ENCODE measurements at places on chromosomes 1 and 21.

- DNase-seq: no peak
These were observed 2.5 kb upstream of the F3 start for GRCh38 chr1:94543893-94544635.

GRCh38 chr1:169484101-169484500 lies 1.6 kb downstream of the SLC19A2 start:
- no peak for DNase-seq

- DNase-seq: no peak
These were observed 2.7 kb upstream of the FALEC start for GRCh38 chr1:150512846-150513245.

GRCh38 chr1:57003398-57004139 lies 37.8 kb upstream of the C8B start:
- no peak for DNase-seq

DNA sequence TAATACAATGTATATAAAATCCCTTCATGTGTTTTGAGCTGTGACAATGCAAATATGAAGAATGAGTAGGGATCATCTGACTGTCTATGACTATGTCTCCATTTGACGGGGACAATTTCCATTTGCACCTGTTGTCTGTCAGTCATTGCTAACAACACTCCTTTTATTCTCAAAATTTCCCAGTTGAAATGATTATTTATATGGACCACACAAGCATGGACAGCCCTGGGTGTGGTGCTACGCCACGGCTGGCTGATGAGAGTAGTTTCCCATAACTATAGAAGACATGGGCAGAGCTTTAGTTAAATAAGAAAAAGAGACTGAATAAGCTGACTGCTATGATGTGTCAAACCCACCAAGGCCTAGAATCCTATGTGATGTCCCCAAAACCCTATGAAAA lies 135.8 kb downstream of the MAP3K21 start:
- no peak for DNase-seq

DNA sequence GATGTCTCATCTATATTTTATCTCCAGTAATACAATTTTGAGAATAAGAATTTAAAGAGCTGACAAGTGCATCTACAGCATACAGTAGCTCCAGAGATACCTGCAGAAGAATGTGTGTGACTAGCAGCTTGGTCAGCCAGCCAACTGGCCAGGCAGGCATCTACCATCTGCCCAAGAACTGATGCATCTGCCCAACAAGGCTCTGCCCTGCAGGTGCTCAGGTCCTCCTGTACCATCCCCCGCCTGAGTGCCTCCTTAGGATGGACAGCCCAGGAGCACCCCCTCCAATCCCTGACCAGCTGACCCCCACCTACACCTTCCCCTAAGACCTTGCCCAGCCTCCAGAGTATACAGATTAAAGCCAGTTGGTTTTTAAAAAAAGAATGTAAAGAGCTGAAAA lies 30.3 kb downstream of the TMEM69 start:
- no peak for DNase-seq

GRCh38 chr1:44632598-44632997 lies 41.7 kb downstream of the TMEM53 start:
- peak; percentile 20 for DNase-seq

- DNase-seq: no peak
These were observed 16.1 kb downstream of the AKR1A1 start for GRCh38 chr1:45566722-45567121.

DNA sequence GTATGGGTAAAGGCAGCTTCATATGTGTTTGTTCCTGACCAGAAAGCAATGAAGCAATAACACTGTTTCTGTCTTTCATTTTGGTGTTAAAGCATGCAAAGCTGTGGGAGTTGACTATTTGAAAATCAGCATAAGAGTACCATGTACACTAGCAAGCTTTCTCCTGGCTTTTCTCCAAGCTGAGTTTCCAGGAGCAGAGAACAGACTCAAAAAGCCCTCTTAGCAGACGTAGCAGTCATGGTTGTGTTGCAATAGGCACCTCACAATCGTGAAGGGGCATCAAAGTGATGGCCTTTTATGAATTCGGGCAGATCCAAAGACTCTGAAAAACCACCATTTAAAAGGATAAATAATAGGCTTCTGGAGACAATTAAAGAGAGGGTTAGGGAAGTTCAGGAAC lies 159.7 kb downstream of the PTGER3 start:
- no peak for DNase-seq

GRCh38 chr1:167714098-167714438 lies 7.7 kb upstream of the MPZL1 start:
- peak; percentile 76 for DNase-seq

Data from RCC 7860 (cell line).